ENCODE measurements at places on chromosomes 2 and 18.

GRCh38 chr2:106296182-106296815, 102.2 kb upstream of the UXS1 start:
- no peak for DNase-seq

- DNase-seq, result no peak
These were observed 1985.1 kb upstream of the CELF4 start for GRCh38 chr18:39550701-39551100.

- DNase-seq, result no peak
These were observed 10.7 kb upstream of the DYNC2LI1 start for GRCh38 chr2:43763091-43763490.

DNA sequence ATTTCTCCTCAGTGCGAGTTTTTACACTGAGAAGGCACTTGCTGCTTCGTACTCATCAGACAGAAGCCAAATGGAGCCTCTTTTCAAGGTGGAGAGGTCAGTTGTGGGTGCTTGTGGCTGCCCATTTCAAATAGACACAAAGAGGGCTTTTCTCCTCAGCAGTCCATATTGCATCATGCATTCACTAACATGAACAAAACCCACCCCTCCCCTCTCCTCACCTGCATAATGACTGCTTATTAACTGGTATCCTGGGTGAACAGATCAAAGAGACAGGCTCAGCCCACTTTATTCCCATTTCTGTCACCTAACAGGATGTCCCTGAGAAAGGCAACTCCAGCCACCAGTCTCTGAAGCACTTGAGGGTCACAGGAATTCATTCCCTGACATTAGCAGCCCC, 28.9 kb downstream of the KLF7 start:
- no peak for DNase-seq

DNA sequence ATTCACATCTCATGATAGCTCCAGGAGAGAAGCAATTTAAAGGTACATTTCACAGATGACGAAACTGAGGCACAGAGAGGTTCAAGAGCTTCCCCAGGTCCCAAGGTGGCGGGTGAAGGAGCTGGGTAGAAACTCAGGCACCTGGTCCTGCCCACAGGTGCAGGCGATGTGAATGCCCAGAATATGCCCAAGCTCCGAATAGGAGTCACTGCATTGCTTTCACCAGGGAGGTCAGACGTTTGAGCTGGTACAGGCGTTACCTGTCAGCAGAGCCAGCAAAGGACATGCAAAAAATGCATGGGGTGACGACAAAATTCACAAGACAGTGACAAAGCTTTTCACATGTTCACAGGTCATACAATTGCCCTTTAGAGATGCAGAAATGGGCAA, 247.9 kb downstream of the HDAC4 start:
- no peak for DNase-seq

DNA sequence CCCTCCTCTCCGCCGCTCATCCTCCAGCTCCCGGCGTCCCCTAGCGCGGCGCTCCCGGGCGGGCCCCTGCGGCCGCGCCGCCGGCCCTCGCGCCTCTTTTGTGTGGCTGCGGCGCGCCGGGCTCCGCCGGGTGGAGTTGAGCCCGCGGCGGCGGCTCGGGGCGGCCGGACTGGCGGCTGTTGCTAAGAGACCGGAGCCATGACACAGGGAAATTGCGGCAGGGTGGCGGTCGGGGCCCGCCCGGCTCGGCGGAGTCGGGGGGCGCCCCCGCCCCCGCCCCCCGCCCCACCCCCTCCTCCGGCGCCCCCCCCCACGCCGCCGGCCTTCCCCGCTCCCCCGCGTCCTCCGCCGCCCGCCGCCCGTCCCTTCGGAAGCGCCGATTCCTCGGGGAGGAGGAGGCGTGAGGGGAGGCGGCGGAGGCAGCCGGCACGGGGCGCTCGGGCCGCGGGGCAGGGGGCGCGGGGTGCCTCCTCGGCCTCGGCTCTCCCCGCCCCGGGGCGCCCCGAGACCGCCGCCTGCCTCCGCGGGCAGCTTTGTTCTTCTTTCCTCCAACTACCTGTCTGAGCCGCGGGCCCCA, at the start of gene TMEM200C:
TSS of gene TMEM200C (minus strand) at position 224 of the 577 bp plus-strand sequence. CDS start 3,459 bp downstream, outside the sequence.
- DNase-seq, result no peak

- no peak for DNase-seq
These were observed 1283.2 kb upstream of the NXPH2 start for GRCh38 chr2:140063356-140063755.

GRCh38 chr2:137897082-137897481, 67.2 kb upstream of the HNMT start:
- DNase-seq, result no peak

DNA sequence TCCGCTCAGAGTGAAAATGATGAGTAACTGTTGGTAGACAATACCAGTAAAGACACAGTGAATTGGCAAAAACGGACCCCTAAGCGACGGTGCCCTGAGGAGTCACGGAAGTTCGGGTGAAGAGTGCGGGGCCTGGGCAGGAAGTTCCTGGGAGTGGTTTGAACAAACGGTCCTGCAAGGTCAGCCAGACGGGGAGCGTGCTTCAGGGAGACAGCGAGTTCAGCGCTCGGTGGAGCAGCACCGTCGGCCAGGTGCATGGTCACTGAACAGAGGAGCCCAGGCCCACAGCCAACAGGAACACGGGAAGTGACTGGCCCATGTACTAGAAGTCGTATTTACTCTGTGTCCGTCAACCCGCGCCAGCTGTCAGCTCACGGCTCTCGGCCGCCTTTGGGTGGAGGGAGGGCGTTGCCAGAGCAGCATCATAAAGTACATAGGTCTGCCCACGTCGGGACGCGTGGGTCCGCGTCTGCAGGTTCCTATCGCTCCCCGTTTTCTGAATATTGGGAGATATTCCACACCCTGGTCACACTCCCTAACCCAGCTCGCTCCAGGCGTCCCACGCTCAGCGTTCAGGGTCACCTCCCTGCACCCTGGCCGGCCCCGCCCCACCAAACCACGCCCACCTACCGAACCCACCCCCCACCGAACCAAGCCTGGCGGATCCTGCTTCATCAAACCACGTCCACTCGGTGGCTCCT, 75.6 kb upstream of the UXS1 start:
- DNase-seq, result no peak

- no peak for DNase-seq
These were observed 190.7 kb upstream of the SIX2 start for GRCh38 chr2:45199973-45200372.

DNA sequence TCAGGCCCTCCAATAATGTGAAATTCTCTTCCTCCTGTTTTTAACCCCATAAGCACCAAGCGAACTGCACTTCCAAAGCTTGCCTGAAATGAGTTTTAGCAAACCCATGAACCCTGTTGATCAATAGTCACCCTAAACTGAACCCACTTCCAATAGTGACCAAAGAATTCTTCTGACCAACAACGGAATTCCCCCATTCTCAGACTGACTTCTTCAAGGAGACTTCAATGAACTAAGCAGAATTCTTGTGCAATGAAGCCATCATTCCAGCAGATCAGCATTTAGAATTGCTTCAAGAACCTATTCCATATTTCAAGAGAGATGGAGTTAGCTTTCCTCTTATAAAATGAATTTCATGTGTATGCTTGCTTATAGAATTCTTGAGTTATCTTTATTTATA, 176.9 kb upstream of the FN1 start:
- no peak for DNase-seq

- no peak for DNase-seq
These were observed 9.6 kb downstream of the HOXD8 start for GRCh38 chr2:176138923-176139660.

- no peak for DNase-seq
These were observed 70.3 kb downstream of the HAUS1 start for GRCh38 chr18:46174342-46175041.

DNA sequence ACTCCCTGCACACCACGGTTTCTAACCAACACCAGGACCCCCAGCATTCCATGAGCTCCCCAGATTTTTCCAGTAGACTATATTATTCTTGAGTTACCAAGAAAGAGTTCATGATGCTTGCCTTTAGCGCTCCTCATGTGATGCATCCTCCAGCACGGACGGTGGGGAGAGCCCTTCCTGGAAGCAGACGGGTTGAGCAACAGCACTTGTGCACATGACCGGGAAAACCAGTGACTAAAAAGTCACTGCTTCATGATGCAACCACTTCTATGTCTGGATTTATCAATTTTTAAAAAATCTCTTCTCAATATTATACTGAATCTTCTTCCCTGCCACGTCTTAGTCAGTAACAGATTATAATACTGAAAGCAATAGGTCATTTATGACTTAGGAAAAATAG, 20.4 kb upstream of the DOK6 start:
- DNase-seq, result no peak

DNA sequence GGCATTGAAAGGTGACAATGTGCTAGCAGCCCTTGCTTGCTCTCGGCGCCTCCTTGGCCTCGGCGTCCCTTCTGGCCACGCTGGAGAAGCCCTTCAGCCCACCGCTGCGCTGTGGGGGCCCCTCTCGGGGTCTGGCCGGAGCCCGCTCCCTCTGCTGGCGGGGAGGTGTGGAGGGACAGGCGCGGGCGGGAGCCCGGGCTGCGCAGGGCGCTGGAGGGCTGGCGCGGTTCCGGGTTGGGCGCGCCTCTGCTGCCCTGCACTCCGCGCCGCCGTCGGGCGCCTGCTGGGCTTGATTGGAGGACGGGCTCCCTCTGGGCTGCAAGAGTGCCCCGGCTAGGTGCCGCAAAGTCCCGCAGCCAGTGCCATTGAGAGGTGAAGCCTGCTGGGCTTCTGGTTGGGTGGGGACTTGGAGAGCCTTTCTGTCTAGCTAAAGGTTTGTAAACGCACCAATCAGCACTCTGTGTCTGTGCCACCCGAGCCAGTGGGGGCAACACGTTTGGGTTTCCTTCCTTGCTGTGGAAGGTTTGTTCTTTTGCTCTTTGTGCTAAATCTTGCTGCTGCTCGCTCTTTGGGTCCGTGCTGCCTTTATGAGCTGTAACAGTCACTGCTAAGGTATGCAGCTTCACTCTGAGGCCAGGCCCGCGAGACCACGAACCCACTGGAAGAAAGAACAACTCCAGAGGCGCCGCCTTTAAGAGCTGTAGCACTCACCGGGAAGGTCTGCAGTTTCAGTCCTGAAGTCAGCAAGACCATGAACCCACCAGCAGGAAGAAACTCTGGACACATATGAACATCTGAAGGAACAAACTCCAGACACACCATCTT, 14.8 kb upstream of the IMP4 start:
- no peak for DNase-seq

DNA sequence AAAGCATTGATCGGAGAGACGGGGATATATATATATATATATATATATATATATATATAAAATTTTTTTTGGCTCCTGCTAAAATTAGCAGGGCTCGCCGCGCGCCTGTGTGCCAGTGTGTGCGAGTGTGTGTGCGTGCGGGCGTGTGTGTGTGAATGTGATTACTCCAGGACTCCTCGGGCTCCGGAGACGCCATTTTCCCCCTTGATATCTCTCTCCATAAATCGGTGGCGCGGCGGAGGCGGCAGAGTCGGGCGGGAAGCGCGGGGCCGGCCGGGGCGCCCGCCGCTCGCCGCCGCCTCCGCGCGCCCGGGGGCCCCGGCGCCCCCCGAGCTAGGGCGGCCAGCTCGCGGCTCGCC, 795 bp upstream of the SETBP1 start:
- no peak for DNase-seq

DNA sequence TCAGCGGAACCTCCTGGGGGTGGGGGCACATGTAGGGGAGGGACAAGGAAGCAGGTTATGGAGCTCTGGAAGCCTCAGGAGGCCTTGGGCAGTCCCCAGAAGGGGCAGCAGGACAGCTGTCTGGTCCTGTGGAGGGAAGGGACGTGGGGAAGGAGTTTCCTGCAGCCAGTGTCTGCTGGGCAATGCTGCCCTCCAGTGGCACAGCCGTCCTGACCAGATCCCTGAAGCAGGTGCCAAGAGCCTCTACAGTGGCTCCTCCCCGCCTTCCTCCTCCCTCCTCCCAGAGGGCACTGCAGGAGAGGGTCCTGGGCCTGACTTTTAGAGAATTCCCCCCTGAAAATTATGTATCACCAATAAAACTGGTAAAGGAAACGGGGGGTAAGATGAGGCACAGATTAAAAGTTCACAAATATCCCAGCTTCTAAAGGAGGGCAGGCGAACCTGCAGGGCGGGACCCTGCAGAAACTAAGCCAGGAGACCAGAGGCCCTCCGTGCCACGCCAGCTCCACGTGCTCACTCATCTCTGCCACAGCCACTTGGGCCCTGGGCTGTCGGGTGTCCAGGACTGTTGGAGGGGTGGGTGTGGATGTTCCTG, 258.5 kb downstream of the TWIST2 start:
- no peak for DNase-seq

DNA sequence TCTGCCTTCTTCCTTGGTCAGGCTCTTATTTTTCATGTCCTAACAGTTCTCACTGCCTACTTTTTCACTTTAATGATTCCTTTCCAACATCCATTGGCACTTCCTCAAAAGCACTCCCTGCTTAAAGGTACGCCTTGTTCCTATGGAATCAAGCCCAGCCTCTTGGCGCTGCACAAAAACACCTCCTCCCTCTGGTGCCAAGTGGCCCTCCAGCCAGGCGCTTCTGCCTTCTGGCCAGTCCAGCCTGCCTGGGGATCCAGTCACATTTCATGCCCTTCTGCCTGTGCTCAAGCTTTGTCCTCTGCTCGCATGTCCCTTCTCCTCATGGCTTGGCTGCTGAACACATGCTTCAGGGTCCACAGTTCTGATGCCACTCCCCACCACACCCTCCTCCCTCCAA, 6.3 kb downstream of the TPRKB start:
- DNase-seq, result no peak

- no peak for DNase-seq
These were observed 22.7 kb downstream of the TTC32 start for GRCh38 chr2:19879120-19879519.

GRCh38 chr18:57833441-57834101, 30.5 kb upstream of the ATP8B1 start:
- DNase-seq, result no peak

- no peak for DNase-seq
These were observed 132.2 kb downstream of the PIK3C3 start for GRCh38 chr18:42087235-42087634.

DNA sequence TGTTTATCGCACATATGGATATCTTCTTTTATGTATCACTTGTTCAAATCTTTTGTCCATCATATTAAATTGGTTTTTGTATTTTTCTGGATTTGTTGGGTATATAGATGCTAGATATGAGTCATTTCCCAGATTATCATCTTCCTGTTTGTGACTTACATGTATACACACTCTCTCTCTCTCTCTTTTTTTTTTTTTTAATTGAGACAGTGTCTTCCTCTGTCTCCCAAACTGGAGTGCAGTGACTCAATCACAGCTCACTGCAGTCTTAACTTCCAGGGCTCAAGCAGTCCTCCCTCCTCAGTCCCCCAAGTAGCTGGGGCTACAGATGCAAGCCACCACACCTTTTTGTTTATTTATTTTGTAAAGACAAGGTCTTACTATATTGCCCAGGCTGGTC, 43.8 kb downstream of the XIRP2 start:
- DNase-seq, result no peak

Measured in smooth muscle cell of the brain vasculature (primary cell).